ENCODE measurements at places on chromosomes 6 and 20.

DNA sequence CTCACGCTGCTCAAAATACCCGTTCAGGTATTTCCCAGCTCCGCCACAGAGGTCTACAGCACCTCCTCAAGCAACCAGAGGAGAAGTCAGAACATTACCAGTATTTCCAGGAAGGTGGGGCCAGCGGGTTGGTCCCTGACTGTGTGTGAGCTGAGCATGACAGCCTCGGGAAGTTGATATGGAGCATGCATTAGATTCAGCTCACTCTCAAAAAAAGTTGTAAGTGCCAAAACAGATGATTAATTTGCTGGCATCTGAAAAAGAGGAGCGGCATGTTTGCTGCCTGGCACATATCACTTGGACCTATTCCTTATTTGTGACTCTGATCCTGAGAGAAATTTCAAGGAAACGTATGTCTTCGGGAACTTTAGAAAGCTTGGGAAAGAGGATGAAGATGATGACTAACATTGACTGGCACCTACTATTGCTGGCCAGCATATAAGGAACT, 32.3 kb downstream of the ELOVL2 start:
- DNase-seq: no peak

- DNase-seq: no peak
These were observed 92.4 kb downstream of the COL9A1 start for GRCh38 chr6:70210462-70210861.

- DNase-seq: no peak
These were observed 51.2 kb upstream of the RNF24 start for GRCh38 chr20:4066551-4066950.

DNA sequence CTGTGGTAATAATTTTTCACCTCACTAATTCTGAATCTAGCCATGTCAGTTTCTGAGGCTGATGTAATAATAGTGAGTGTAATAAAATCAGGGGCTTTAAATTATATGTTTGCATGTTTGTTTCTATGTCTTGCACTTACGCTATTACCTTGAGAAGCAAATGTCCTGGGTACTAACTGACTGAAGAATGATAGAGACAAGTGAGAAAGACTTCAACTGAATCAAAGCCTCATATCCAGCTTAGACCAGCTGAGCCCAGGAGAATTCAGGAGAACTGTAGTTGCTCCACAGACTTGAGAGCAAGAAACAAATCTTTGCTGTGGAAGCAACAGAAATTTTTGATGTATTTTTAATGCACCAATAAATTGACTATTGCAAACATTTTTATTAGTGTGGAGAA, 162.8 kb downstream of the MANEA start:
- no peak for DNase-seq
